ENCODE measurements at places on chromosomes 5 and 9.

- no peak for DNase-seq
Observed at GRCh38 chr9:126682928-126683697, 69.4 kb downstream of the LMX1B start.

DNA sequence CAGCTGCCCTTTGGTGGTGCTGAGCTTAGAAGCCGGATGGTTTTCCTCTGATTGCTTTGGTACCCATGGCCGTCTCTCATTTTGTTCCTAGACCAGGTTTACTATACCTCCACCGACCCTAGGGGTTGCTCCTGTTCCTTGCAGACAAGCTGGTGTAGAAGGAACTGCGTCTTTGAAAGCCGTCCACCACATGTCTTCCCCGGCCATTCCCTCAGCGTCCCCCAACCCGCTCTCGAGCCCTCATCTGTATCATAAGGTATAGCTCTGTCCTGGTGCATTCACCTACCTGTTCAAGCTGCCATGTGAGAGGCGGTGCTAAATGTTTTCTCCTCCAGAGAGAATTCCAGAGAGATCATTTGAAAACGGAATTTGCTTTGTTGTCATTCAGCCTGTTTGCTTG is 39.5 kb downstream of the TENT4A start:
- DNase-seq, result no peak

- DNase-seq, result no peak
Observed at GRCh38 chr9:18118268-18118667, 355.7 kb upstream of the ADAMTSL1 start.

DNA sequence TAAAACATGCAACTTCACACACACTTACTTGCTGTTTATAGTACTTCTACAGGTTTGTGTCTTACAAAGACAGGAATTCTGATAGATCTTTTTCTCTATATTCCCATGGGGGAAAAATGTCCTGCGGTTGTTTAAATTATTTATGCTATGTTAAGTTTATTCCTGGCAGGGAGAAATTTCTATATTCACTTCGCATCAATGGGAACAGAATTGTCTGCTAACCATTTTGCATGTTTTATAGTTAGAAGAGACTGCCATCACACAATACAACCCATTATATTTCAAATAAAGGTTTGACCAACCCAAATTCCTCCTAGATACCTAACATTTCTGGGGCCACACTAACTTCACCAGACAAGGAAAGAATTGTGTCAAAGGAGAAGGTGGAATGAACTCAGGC is 110.0 kb upstream of the PRR16 start:
- DNase-seq, result no peak

DNA sequence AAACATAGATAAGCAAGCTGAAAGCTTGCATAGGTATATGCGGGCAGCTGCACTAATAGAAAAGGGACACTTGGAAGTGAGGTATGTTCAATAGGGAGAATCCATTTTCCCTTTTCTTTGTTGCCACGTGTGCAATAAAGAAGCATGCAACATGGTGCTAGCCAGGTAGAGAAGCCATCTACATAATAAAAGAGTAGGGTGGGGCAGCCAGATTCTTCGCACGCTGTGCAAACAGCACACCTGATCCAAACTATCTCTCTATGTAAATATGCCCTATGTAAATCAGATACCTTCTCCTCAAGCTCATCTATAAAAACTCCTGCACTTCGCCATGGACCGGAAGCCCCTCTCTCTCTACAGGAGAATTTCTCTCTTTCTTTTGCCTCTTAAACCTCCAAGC is 91.9 kb upstream of the C9orf72 start:
- no peak for DNase-seq

DNA sequence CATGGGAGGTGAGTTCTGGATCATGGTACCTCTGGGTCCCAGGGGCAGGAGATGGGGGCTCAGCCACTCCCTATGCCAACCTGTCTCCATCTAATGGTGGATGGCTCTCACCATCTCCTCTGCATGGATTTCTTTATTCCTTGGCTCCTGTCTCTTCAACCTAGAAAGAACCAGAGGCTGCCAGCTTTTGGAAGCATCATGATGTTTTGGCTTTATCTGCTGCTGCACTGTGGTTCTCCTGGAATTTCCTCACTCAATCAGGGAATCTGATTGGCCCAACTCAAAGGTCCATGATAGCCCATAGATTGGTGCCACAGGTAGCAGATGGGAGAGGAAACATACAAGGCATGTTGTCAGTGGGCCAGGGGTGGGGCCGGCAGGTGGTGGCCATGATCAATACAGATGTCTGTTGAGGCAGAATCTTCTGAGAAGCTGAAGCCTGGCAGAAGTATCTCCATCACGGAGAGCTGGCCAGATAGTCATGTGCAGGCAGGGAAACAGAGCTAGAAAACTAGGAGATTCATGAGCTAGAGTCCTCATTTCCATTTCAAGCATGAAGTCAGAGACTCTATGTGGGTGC is 158.2 kb downstream of the MACROH2A1 start:
- no peak for DNase-seq
